ENCODE measurements at places on chromosomes 4 and X.
A peak's percentile ranks its signal among the peaks of the same experiment; 100 is the strongest.

- DNase-seq: no peak
These were observed 23.8 kb upstream of the RAPGEF2 start for GRCh38 chr4:159079074-159079473.

DNA sequence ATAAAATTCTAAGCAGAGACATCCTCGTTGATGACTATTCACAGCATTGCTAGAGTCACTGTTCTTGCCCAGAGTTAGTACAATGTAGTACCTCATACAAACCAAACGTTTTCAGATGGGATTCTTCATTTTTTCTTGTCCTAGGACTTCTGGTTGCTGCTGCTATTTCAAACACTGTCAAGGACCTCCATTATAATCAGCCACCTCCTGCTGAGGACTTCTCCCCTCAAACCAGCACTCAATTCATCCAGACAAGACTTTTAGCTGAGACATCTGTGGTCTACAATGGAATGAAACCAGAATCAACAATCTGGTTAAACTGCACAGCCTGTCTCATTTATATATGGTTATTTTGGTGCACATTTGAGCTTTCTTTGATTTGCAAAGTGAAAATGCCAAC is 1008.8 kb downstream of the STPG2 start:
- DNase-seq: no peak

GRCh38 chr4:145937971-145938611 is 532 bp downstream of the ZNF827 start:
- peak; percentile 70 for DNase-seq

GRCh38 chr4:46894826-46895225 is 14.2 kb downstream of the COX7B2 start:
- no peak for DNase-seq

GRCh38 chr4:42483426-42484379 is 86.4 kb downstream of the SHISA3 start:
- DNase-seq: peak; percentile 47

DNA sequence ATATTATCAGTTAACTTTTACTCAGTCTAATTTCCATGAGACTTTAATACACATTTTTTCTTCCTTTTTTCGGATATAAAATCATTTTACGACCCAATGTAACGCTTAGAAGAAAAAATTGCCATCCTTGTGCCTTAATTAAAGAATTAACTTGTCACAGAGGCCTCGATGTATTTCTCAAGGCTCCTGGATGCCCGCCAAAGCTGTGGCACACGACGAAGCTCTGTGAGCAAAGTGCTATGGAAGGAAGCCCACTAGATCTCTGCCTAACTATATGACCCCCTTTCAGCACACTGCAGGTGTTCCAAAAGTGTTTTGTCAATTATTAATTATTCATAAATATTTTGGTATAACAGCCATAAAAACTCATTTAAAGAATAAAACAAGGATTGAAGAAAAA is 54.4 kb downstream of the TAPT1 start:
- DNase-seq: no peak

- no peak for DNase-seq
These were observed 3.7 kb upstream of the ANTXR2 start for GRCh38 chr4:80076681-80077080.

- peak; percentile 59 for DNase-seq
These were observed 234.8 kb downstream of the COL25A1 start for GRCh38 chr4:109067508-109068235.

- DNase-seq: no peak
These were observed 29.5 kb upstream of the RAB39B start for GRCh38 chrX:155293771-155294170.

DNA sequence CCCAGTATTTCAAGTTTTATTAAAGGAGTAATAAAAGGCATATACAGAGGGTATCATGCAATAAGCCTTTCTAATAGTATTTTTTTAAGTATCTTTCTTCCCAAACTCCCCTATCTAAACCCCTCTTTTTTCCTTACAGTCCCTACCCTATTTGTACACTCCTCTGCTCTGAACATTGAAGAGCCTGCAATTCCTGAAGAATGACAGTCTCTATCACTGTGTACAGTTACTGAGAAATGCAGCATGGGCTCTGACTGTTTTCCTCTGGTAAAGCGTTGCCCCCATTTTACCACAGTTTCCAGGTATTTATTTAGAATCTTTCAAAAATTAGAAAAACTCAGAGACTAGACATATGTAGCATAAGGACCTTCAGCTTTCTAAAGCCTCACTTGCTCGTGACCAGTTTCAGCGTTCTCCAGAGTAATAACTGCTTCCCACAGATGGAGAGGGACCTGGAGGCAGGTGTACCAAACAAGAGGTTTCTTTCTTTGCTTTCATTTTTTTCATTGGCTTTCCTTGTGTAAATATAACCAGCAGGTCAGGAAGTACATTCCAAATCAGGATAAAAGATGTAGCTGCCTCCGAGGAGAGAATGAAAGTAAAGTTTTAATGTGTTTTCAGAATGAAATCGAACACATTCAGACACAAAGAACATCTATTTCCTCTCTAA is 230.8 kb downstream of the CFAP299 start:
- DNase-seq: no peak

GRCh38 chr4:89878611-89879010 is 16.0 kb upstream of the MMRN1 start:
- DNase-seq: no peak
